ENCODE measurements at places on chromosomes 12 and 14.

DNA sequence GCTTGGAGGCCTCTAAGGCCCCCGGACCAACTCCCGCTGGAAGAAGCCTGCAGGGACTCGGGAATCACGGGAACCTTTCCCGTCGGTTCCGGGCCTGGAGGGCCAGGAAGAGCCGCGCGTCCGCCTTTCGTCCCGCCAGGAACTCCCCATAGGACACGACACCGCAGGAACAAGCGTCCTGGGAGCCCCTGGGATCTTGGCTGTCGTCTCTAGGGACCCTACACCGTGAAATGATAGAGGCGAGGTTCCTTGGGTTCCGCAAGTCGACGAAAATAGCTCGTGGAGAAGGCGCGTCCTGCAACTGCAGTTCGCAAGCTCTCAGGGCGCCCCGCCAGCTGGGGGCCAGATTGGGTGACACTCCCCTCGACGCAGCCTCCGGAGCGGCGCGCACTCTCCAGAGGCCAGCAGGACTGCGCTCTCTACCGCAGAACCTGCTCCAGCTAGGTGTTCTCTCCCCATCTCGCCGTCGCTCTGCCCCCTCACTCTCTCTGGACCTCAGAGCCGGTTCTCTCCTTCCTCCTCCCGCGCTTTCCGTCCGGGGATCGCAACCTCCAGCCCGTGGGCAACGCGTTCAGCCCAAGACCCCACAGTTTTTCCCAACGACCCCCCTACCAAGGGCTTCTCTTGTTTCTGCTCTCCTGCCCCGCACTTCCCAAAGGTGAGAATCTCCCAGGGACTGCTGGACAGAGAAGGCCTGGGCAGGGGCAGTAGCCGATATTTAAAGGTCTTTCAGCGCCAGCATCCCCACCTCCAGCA is 776 bp downstream of the BMP4 start:
- no peak for DNase-seq

DNA sequence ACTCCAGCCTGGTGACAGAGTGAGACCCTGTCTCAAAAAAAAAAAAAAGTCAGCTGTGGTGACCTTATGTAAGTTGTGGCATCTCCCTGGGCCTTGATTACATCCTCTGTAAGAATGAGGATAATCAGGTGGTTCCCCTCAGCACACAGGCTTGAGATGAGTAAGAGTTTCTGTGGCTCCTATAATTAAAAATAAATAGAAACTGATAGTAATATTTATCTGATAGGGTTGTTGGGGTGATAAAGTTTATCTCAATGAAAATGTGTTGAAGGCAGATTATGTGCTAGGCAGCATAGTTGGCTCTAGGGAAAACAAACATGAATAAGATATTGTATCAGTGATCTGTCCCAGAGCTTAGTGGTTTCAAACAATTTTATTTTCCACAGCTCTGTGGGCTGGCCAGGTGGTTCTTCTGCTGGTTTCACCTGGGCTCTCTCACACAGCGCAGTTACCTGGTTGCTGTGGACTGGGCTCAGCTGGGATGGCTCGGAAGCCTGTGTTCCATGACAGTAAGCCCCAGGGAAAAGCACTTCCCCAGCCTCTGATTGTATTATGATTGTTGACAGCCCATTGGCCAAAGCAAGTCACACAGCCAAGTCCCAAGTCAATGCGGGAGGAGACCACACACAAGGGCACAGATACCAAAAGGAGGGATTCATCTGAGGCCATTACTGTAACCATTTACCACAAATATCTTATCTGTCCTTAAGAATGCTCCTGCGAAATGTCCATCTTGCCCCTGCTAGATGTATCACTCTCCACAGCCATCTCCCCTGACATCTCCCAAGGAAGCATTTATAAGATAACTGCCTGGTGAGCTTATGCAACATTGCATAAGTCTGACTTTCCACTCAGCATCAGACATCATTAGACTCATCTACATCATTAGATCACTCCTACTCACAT is 151.7 kb downstream of the NUAK1 start:
- peak; percentile 96 for DNase-seq

DNA sequence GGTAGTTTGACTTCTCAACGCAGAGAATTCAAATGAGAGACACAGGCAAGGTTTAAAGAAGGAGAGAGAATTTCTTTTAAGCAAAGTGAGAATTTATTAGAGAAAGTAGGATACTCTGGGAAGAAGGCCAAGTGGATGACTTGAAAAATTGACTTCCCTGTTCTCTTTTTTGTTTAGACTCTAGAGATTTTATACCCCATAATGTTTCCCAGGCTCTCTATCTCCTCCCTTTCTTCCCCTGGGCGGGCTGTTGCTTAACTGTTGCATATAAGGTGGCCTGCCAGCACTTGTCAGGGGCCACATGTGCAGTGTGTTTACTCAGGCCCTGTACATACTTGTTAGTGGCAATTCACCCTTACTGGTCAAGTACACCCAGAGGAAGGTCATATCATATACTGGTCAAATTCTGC is 403.7 kb downstream of the SLC6A15 start:
- no peak for DNase-seq

GRCh38 chr12:7303230-7303629 is 642 bp upstream of the ACSM4 start:
- DNase-seq = no peak

DNA sequence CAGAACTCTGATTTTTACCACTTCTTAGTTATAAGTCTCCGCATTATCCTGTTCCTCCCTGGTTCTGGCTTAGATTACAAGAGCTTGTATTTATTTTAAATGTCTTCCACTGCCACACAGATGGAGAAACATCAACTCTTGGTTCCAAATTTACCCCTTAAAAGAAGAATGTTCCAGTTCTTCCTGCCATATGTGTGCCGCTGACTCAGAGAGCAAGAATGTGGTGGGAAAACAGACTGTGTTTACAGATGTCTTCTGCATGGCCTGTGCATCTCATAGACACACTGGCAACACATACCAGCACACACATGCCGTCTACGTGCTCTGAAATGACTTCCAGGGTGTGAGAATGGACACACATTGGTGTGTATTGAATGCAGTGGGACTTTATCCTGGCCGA is 383.0 kb downstream of the LRIG3 start:
- DNase-seq = peak; percentile 94

GRCh38 chr12:98053202-98053601 is 462.2 kb upstream of the TMPO start:
- DNase-seq = no peak

GRCh38 chr14:92340931-92341330 is 18.0 kb downstream of the SLC24A4 start:
- DNase-seq = no peak

GRCh38 chr12:124525455-124525854 is 42.0 kb downstream of the NCOR2 start:
- DNase-seq = no peak

DNA sequence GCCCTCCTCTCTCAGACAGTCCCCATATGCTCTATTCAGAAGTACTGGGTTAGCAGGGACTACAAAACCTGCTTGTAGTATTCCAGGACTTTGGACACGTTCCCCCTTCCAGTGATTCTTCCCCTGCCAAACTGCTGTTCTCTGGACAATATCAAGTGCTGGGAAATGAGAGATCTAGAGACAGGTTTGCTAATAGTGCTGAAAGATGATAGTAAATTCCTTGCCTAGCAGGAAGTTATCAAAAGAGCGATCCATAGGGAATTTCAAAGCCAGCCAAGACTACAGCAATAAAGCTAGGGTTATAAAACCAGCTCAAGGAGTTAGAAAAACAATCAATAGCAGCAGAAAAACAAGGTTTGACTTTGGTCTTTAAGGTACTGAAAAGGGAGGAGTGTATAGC is 15.2 kb downstream of the SLC7A8 start:
- no peak for DNase-seq

GRCh38 chr12:2343681-2344080 is 290.9 kb downstream of the CACNA1C start:
- DNase-seq = no peak

DNA sequence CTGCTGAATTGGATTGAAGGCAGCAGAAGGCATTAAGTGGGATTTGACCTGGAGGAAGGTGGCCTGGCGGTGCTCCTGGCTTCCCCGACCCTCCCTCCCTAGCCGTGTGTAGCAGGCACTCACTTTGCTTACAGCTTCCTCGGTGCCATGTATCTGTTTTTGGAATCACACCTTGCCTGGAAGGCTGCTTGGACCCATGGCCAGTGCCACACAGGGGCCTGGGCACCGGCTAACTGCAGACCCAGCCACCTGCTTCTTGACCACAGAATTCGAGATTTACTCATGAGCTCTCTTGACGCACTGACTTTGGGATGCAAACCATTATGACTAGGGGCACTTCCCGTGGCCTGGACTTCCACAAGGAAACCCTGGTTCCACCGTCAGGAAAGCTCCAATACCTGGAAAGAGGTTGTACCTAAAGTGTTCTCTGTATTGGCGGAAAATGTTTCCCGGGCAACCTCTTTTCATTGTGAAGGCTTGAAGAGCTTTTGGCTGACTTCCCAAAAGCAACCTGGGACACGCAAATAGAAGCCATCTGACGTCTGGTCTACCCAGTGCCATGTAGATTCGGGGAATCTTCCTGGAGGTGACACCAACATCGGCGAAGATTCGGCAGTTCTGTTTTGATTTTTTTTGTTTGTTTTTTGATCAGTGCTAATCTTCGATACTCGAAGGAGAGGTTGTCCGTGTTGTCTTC is 125.6 kb upstream of the RTL1 start:
- no peak for DNase-seq

GRCh38 chr12:93245543-93245942 is 132.2 kb upstream of the NUDT4 start:
- no peak for DNase-seq

DNA sequence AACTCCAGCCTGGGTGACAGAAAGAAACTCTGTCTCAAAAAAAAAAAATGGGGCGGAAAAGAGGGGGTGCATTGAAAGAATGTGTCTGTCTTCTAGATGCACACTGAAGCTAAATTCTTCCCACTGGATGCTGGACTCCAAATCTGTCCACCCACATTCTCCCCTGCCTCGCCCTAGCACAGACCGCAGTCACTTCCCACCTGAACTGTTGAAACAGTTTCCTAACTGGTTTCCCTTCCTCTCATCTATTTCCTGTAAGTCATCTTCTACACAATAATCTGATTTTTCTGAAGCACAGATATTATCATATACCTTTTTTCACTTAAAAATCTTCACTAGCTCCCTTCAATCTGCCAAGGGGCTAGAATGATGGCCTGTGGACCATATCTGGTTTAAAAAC is 1.5 kb upstream of the HCAR1 start:
- DNase-seq = no peak

- peak; percentile 26 for DNase-seq
Observed at GRCh38 chr12:58602179-58602578, 318.1 kb downstream of the LRIG3 start.
